Kidney (tissue), 22 donors: ENCODE measurements at places on chromosomes 2 and 18. TPM values are rescaled to one million over a fixed set of nuclear protein-coding genes. Genes with fewer than 3 reads are reported as not detected.

Gene COBLL1
- 39.7 TPM for polyA plus RNA-seq

Gene SCN9A
- polyA plus RNA-seq = 0.99 TPM

Gene UGT1A6
- polyA plus RNA-seq = 110 TPM

Gene WNT10A
- polyA plus RNA-seq = 1.1 TPM
